ENCODE measurements at places on chromosomes 5 and 9.

DNA sequence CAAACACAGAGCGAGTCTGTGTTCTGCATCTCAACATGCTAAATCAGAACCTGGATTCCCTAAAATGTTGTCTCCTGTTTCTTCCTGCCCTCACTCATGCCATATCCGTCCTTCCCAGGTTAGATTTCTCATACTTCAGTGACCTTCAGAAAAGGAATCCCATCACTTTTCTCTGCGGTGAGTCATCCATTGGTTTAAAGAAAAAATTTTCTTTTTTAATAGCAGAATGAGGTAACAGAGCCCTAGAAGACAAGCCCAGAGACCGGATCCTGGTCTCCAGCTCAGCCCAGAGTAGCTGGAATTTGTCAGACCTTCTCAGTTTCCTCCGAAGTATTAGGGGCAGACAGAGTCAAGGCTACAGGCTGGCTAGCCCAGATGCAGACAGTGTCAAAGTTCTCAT lies 143.2 kb upstream of the DMRT1 start:
- no peak for DNase-seq

DNA sequence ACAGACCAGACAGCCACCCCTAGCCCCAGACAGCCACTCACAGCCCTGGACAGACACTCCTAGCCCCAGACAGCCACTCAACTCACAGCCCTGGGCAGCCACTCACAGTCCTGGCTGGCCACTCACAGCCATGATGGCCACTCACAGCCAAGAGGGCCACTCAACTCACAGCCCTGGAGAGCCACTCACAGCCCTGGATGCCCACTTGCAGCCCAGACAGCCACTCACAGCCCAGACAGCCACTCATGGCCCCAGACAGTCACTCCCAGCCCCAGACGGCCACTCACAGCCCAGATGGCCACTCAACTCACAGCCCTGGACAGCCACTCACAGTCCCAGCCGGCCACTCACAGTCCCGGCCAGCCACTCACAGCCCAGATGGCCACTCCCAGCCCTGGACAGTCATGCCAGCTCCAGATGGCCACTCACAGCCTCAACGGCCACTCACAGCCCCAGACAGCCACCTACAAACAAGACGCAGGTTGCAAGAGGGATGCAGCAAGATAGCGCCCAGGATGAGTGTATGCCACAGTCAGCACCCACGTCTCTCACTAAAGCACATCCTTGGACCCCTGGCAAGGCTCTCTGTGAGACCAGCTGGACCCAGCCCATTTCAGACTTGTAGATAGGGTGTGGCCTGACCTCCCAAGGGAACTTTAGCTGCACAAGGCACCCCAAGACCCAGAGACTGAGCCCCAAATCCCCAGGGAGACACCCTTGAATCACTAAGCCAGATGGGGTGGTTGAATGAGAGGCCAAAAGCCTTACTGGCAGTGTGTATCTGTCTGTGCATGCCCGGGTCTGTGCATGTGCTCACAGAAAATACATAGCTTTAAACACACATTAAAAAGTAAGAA lies 22.4 kb downstream of the ZDHHC11B start:
- no peak for DNase-seq

DNA sequence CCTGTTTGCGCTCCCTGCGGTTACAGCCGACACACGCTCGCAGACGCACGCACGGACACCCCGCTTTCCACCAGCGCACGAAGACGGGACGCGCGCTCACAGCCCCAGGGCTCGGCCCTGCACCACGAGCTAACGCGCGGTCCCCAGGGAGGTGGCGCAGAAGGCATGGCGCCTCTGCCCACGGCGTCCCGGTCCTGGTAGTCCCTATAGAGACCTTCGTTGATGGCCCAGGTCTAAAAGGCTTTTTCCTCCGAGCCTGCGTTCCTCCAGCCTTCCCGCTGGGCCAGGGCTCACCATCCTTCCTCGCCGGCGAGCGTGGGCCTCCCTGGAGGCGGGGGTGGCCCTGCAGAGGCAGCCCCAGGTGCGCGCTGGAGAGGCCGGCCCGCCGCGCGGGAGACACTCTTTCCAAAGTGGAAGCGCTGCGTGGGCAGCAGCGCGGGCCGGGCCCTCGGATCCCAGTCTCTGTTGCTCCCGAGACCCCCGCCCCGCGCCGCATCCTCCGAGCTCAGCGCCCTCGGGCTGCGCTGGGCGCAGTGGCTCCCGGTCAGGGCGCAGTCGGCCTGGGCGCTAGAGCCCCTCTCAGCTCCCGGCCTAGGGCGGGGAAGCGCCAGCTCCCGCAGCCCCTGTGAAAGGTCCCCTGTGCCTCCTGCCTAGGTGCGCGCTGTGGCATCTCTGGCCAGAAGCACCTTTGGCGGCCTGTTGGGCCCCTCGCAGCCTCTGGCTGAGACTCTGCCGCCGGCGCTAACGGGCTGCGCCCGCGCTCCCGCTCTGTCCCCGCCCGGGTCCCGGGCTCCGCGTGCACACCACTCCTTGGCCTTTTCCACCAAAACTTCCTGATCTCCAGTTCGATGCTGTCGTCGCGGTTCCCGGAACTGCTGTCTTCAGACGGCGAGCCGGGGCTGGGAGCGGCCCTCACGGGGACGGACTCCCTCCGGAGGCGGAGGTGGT lies 31.9 kb upstream of the FANCC start:
- no peak for DNase-seq

- DNase-seq = no peak
These were observed 9.9 kb downstream of the SEPTIN8 start for GRCh38 chr5:132767150-132767549.

DNA sequence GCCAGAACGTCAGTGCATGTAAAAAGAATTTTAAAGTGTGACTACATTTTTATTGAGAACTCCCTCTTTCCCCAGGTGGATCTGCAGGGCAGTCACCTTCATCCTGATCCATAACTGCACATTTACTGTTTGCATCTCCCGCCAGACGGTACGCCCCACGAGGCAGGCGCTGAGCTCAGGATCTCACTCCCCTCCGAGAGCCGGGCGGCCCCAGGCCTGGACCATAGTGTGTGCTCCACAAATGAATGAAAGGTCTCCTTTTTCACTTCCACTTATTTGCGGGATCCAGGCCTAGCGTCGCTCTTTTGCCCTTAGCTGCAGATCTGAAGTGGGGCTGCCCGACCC lies 378 bp downstream of the DROSHA start:
- DNase-seq = peak; percentile 51

DNA sequence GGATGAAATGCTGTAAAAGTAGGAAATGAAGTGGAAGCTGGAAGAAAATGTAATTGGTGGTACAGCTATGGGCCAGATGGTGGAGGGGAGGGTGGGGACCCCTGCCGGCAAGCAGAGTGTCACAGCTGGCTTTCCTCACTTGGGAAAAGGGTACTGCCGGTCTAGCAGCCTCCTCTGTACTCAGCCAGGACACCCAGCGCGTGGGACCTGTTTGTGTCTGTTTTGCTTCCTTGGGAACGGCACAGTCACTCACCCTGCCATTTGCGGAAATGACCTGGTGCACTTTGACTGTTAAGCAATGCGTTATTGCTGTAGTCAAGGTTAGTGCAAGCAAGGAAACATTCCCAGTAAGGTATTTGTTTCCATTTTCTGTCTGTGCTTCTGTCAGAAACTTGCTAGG lies 10.1 kb downstream of the TMEM252 start:
- no peak for DNase-seq

GRCh38 chr5:67897980-67898379 lies 317.6 kb upstream of the PIK3R1 start:
- no peak for DNase-seq

DNA sequence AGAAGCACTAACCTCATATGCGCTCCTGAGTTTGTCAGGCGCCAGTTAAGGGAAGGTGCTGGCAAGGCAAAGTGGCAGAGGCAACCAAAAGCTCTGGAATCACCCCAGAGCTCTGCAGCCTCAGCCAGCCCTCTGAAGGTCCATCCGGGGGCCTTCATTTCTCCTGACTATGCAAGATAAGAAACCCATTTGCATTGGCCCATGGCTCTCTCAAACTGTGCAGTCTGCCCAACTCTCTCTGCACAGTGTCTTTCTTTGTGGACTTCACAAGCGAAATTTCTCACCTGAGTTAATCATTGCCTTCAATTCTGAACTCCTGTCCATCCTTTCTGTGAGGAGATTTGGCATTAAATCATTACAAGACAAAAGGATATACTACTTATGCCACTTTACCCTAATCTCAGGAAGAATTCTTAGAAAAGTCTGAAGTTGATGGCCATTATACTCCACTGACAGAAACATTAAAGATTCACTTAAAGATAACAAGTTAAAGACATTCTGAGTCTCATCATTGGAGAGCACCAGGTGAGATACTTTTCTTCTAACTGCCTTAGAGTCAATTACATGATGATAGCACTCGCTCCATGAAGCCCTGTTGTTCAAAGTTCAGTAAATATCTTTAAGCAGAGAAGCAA lies 235.6 kb downstream of the SPOCK1 start:
- no peak for DNase-seq

- no peak for DNase-seq
These were observed 478.2 kb upstream of the TNC start for GRCh38 chr9:115596021-115596745.

DNA sequence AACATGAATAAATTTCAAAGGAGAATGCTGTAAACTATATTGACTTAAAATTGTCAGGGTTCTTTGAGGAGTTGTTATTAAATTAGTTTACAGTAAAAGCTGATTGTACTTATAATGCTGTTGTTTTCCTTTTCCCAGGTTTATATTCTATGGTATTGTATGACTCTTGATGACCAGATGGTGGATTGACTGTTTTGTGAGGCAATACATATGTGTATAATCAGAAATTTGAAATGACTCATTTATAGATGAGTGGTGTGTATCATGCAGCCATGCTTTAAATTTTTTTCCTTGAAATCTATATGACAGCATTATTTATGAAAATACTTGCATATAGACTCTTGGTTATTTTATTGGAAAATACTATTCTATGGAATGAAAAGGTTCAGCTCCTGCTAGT lies 195.3 kb downstream of the CNTLN start:
- DNase-seq = no peak

DNA sequence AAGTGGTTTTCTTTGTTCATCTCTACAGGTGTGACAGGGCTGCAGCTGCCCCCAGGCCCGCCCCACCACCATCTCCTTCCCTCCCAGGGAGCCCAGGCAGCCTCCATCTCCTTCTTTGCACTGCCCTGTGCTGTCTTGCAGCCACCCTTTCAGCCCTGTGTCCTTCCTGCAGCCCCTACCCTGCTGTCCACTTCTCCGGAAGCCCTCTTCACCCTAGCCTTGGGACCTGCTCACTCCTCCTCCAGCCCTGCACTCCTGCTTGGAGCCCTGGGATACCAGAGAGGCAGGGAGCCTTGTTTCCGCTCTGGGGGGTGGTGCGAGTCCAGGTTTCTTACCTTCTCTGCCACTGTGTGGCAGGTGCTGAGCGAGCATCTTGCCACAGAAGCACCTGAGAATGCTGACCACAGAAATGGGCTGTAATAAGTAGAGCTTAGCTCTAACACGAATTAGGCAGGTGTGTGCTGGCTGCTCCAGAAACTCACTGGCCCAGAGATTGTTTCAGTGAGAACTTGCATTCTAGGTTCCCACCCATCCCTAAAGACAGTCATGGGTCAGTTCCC lies 51.3 kb upstream of the GADD45G start:
- no peak for DNase-seq

GRCh38 chr9:115071176-115071575 lies 46.8 kb downstream of the TNC start:
- DNase-seq = no peak

DNA sequence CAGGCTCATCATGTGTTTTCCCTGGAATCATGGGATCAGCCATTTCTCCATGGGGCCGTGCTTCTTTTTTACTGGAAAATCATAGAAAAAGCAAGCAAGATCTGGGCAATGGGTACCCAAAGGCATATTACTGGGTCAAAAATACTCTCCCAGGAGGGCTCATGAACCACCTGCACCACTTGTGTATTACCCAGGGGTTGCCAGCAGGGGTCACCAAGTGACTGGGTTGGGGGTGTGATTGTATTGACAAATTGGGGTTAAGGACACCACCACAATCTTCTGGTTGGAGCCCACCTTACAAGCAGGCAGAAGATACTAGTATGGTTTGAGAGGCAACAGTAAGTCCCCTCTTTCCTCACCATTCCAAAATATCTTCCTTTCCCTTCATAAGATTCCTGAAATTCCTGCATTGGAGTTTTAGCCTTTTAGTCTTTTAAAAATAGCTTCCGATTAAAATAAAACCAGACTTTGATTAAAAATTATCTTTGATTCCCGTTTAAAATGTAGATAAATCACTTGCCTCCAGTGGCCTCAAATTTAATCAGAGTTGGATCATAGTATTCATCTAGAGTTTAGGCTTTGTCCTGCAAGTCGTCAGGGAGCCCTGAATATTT lies 603.3 kb downstream of the KIF4B start:
- peak; percentile 54 for DNase-seq

DNA sequence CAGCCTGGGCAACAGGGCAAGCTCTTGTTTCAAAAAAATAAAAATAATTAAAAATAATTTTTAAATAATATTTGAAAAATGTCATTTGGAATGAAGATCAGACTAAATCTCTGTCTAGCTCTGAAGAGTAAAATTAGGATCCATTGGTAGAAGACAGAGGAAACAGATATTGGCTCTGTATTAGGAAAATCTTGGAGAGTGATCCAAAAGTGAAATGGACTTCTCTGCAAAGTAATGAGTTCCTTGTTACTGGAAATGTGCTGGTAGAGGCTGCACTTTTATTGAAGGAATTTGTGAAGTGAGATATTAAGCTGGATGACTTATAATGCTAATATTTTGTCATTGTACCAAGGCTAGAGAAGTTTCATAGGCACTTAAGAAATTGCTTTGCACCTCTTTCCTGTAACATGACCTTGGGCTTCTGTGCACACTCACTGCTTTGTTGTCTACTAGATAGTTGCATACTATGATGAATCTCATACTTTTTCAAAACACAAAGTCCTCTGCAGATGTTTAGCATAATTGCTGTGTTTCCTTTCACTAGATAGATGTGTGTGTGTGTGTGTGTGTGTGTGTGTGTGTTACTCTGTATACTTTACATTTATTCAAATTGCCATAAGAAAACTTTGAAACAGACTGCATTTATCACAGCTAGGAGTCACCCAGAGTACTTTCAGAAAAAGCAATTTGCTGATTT lies 13.1 kb downstream of the THBS4 start:
- DNase-seq = no peak

DNA sequence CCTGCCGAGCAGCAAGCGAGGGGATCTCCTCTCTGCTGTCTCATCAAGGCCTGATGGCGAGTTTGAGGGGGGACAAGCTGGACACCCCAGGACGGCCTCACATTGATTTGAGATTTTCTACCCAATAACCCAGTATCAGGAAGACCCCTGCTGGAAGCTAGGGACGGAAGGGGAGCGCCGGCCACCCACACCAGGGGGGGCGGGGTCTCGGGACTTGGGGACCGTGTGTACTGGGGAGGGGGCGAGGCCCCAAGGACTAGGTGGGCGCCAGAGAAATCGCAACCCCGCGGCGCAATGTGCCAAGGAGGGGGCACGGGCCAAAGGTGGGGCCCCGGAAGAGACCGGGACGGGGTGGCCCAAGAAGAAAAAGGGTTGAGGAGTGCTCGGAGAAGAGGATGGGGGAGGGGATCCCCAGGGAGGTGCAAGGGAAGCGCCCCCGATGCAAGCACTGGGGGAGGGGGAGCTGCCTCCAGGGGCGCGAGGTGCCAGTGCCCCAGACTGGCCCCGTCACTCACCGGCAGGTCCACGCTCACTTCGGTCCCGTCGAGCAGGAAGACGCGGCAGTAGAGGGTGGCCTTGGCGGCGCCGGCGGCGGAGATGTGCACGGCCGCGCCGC lies 1.1 kb downstream of the EPB41L4B start:
- peak; percentile 22 for DNase-seq
